ENCODE measurements at places on chromosomes 1 and 21.

GRCh38 chr1:118421868-118422350, 236.9 kb upstream of the SPAG17 start:
- H3K4me3 ChIP-seq = no peak overlapping the region
- H3K27ac ChIP-seq = no peak overlapping the region
- H3K36me3 ChIP-seq = no peaks in the 10 kb centered on the region

- no peak overlapping the region for H3K27ac ChIP-seq
- no peaks in the 10 kb centered on the region for H3K36me3 ChIP-seq
- H3K27me3 ChIP-seq = peaks cover 13% of the 10 kb centered on the region
- H3K4me3 ChIP-seq = no peak overlapping the region
- H3K4me1 ChIP-seq = no peaks in the 10 kb centered on the region
These were observed 7.1 kb downstream of the PDZK1IP1 start for GRCh38 chr1:47182676-47183235.

DNA sequence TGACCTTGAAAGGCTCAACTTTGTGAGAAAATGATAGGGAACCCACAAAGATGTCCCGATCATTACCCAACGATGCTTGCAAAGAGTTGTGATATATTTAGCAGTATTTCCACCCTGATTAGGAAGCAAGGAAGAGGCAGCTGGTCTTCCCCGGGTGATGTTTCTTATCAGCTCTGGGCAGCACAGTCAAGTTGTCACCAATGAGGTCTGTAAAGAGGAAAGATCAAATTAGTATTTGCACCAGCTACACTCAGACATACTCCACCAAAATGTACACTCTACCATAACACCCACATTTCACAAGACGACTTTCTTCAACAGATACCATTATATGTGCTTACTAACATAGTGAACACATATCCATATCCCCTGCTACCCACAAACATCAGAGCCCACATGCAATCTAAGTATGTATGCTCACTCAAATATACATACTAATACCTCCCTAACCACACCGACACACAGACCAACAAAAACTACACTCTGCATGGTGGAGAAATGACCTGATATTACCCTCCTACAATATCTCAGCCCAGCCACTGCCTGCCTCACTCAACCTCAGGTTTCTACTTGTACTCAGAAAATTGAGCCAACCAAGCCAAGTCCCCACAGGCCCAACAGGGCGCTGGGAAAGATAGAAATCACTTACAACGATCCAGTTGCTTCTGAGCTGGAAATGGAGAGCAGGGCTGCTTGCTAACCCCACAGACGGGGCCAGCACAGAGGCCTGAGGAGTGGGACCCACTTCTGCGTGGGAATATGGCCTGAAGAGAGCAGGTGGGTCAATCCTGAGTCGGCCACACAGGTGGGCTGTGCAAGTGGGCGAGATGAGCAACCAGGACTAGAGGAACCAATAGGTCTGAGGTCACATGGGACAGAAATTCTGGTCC, 4.6 kb upstream of the BTG2 start:
- no peak overlapping the region for H3K27ac ChIP-seq
- DNase-seq = no peak
- H3K27me3 ChIP-seq = peaks cover 38% of the 10 kb centered on the region
- peaks cover 7% of the 10 kb centered on the region for H3K4me1 ChIP-seq
- H3K36me3 ChIP-seq = no peaks in the 10 kb centered on the region
- no peak overlapping the region for H3K4me3 ChIP-seq

- peaks cover 11% of the 10 kb centered on the region for H3K4me1 ChIP-seq
- no peaks in the 10 kb centered on the region for H3K36me3 ChIP-seq
- DNase-seq = peak; percentile 70
- H3K4me3 ChIP-seq = peak overlapping the region; percentile 18
These were observed 33.3 kb upstream of the CSF1 start for GRCh38 chr1:109877317-109877771.

DNA sequence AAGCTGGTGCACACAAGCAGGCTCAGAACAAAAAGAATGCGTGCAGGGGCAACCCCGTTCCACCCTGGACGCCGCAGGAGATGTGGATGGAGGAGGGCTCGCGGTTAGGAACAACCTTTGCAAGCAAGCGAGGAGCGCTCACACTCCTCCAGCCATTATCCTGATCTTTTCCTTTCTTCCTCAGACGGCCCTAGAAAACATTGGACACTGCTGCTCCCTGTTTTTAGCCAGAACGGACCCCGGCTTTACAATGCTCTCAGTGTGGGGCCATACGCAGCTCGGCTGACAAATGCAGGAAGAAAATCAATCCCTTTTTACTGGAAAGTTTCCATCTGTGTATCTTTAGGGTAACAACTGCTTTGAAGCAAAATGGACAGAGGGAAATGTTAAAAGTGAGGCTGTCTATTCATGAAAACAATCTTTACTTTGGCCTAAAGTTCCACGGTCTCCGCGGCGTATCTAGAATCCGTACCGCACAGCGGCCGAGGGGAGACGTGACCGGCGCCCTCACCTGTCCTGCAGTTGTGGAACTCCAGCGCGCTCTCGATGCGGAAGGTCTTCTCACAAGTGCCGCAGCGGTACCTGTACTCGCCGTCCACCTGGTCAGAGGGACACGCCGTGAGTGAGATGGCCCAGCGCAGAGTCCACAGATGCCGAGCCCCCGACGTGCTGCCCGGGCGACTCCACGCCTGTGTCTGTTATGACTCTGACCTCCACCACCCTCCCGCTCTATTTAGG, 44.0 kb downstream of the PRDM15 start:
- no peak overlapping the region for H3K4me3 ChIP-seq
- no peaks in the 10 kb centered on the region for H3K27me3 ChIP-seq
- peaks cover 2% of the 10 kb centered on the region for H3K4me1 ChIP-seq
- H3K36me3 ChIP-seq = no peaks in the 10 kb centered on the region

DNA sequence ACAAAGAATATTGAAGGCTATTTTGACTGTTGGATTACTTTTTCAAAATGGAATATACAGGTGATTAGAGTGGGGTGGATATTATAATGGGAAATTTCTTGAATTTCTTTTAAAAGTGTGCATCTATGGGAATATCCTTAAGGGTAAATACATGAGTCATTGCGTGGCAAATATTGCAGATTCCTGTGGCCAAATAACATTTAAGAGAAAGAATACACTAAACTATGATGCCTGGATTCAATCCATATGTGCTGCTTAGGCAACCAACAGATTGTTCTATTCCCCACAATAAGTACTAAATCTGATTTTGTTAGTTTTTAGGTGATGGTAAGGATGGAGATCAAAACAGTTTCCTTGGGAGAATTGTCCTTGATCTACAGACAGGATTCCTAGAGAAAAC, 119.5 kb downstream of the HMCN1 start:
- no peaks in the 10 kb centered on the region for H3K36me3 ChIP-seq
- no peak overlapping the region for H3K4me3 ChIP-seq
- H3K4me1 ChIP-seq = peaks cover 5% of the 10 kb centered on the region
- H3K27ac ChIP-seq = no peak overlapping the region
- no peaks in the 10 kb centered on the region for H3K27me3 ChIP-seq
- DNase-seq = no peak

GRCh38 chr1:22870201-22870871, 102.3 kb downstream of the LACTBL1 start:
- no peak overlapping the region for H3K27ac ChIP-seq
- H3K27me3 ChIP-seq = no peaks in the 10 kb centered on the region
- no peak for DNase-seq
- no peaks in the 10 kb centered on the region for H3K4me1 ChIP-seq

DNA sequence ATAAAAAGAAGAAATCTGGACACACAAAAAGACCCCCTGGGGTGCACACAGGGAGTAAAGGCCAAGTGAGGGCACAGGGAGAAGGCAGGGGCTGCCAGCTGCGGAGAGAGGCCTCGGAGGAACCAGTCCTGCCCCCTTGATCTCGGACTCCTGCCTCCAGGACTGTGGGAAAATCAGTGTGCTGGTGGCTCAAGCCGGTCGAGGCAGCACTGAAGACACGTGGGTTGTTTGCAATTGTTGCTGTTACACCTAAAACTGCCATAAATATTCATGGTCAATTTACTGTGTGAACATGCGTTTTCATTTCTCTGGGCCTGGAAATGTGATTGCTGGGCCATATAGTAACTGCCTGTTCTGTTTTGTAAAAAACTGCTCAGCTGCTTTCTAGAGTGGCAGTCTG, 18.5 kb downstream of the IBA57 start:
- H3K27ac ChIP-seq = no peak overlapping the region
- no peaks in the 10 kb centered on the region for H3K4me1 ChIP-seq
- no peak for DNase-seq
- H3K36me3 ChIP-seq = no peaks in the 10 kb centered on the region
- H3K27me3 ChIP-seq = no peaks in the 10 kb centered on the region

DNA sequence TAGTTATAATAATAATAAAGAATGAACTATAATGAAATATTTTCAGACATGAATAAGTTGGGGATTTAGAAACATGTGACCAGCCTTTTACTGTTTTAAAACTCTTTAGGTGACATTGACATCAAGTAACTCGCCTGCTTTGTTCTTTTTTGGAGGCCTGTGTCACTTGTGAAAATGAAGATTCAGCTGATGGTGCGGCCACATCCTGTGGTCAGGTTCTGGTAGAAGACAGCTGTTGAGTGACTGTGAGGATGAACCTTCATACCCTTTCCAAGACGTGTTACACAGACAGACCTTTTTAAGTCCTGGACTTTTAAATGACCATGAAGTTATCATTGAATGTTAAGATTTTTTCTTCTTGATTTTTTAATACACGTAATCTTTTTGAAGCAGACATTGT, 10.3 kb downstream of the UTS2 start:
- DNase-seq = no peak
- H3K27ac ChIP-seq = no peak overlapping the region
- no peak overlapping the region for H3K4me3 ChIP-seq
- H3K27me3 ChIP-seq = peaks cover 1% of the 10 kb centered on the region
- H3K36me3 ChIP-seq = peaks cover 22% of the 10 kb centered on the region
